ENCODE measurements at places on chromosomes 6 and 20. TPM values are rescaled to one million over a fixed set of nuclear protein-coding genes. Genes with fewer than 3 reads are reported as not detected.
A peak's percentile ranks its signal among the peaks of the same experiment; 100 is the strongest.

DNA sequence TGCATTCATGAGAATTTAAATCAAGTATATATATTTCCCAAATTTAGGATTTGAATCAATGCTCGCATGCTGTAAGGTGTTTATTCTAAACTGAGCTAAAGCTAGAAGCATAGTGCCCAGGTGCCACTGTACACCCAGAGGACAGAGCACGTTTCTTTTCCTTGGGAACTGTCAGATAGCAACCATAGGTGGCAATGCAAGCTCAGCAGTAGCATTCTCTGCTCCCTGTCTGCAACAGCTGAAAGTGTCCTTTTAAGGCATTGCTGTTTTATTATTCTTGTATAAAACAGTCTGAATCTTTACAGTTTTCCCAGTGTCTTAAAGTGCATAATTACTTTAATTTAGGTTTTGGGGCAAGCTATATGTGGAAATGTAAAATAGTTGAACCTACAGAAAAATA is 443.4 kb upstream of the MMS22L start:
- no peak for DNase-seq

Gene SLC22A2
- total RNA-seq: not detected

DNA sequence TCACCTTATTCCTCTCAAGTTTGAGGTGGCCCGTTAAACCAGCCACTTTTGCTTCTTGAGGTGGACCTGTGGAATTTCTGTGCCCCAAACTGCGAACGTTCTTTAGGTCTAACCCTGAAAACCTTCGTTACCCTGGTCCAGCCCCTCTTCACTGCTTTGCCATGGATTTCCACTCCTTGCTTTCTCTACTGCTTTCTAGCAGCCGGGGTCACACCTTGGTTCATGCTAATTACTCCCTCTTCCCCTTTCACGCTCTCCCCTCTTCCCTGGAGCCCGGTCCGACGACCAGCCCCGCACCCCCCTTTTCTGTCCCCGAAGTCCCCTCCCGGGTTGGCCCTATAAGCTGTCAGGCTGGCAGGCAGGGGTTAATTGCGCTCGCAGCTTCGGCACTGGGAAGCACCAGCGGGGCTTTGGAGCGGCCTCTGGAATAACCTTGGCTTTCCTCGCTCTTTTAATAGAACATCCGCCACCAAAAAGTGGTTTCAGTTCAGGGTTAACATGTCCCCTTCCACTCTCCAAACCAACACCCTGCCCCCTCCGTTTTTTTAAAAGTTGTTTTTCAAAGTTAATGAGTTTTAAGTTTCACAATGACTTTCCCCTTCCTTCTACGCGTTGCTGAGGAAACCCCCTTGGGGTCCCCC is 1.4 kb upstream of the HIVEP1 start:
- no peak for DNase-seq

DNA sequence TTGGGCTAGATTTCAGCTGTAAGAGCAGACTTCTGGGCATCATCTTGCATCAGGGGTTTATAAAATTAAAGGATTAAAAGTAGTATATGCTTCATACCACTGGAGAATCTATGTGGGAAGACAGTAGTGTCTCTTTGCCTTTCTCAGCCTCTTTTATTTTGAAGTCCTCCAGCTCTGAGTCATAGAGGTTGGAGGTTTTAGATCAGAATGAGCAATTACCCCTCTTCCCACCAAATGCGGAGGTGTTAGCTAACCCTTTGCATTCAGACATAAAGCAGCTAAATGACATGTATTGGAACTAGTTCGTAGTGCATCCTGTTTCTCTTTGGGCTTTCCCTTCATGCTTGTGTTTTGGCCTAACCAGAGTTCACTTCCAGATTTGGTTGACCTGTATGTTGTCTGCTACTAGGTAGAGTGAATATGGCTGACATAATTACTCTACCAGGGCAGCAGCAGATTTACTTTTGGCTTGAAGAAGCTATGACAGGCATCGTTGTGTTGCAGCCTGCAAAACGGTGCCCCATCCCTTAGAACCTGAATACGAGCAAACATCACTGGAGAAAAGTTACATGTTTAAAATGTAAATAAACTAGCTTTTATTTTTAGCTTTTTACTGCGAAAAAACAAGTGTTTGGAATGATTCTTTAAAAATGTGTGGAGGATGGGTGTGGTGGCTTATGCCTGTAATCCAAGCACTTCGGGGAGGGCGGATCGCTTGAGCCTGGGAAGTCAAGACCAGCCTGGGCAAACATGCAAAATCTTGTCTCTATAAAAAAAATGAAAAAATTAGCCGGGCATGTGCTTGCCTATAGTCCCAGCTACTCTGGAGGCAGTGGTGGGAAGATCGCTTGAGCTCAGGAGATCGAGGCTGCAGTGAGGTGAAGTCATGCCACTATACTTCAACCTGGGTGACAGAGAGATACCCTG is 82.2 kb downstream of the MYO6 start:
- DNase-seq: peak; percentile 48

Gene PBOV1
- total RNA-seq: not detected

GRCh38 chr20:40658509-40658908 is 30.5 kb downstream of the MAFB start:
- DNase-seq: no peak

DNA sequence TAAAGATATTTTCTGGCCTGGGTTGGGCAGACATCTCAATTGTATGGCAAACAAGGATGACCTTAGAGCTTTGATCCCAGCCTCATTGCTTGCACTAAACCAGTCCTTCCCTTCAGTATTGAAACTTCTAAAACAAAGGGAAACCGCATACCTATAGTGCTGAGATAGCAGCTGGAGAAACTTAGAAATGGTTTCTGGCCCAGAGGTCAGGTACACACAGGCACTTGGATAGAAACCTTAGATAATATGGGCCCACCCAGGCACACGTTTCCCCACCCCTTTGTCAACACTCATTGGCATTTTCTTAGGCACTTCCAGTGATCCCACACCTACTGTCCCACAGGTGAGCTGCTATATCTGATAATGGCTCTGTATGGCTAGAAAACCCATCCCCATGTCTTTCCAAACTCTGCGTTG is 22.1 kb downstream of the NRSN1 start:
- DNase-seq: no peak

- DNase-seq: no peak
Observed at GRCh38 chr6:24798740-24799540, at the start of gene ARMH2. Gene ARMH2, minus strand, starts transcription at chr6:24798917. Its CDS starts 60 bp downstream, at chr6:24798857.

Gene TRPC4AP
- 72.8 TPM for total RNA-seq

Gene CTNNBL1
- 102 TPM for total RNA-seq

- DNase-seq: no peak
Observed at GRCh38 chr6:39665861-39666260, 59.3 kb downstream of the KIF6 start.

DNA sequence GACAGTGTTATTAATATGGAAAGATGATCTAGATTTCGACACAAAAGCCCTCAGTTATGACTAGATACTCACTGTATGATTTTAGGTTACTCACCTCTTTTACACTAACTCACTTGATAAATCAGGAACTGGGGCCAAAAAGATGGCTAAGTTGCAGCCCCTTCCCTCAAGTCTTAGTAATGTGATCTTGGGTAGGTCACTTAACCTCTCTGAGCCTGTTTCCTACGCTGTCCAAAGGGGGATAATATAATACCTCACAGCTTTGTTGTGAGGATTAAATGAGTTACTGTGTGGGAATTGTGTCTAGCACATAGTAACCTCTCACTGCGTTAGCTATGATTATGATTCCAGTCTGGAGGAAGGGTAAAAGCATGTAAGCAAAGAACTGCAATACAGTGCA is 1.3 kb downstream of the TTI1 start:
- no peak for DNase-seq

DNA sequence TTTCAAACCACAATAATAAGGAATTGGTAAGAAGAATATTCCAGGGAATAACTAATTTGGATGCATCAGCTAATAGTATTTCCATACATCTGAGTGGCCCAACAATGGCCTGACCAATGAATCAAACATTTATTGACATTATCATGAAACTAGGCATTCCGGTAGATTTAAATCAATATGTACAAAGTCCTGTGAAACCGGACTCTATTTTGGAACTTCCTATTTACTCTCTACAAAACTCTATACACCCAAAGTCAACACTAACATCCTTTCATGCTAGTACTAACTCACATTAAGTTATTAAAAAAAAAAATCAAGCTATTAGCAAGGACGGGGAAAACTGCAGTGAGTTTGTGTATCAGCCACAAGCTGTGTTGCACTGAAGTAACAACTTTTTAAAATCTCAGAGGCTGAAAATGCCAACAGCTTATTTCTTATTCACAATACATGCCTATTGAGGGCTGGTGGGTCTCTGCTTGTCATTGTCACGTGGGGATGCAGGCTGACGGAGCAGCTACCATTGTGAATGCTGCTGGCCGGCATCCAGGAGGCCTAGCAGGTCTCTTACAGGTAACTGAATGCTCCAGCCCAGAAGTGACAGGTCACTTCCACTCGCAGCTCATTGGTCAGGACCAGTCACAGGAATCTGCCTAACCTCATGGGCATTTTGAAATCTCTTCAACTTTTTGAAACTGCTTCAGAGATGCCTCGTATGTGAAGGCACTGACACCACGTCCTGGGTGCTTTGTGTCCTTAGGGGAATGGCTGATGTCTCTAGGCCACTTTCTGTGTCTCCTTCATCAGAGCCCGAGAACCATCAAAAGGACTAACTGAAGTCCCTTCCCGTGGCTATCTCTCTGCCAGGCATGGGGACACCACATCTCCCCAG is 76.3 kb downstream of the SLC22A23 start:
- no peak for DNase-seq

- DNase-seq: no peak
Observed at GRCh38 chr6:125983246-125983945, 2.9 kb upstream of the TRMT11 start.

Gene HAO1
- not detected for total RNA-seq

- DNase-seq: no peak
Observed at GRCh38 chr20:50093240-50093639, 19.7 kb downstream of the UBE2V1 start.

Gene TRIM40
- not detected for total RNA-seq

Gene SIGLEC1
- not detected for total RNA-seq

GRCh38 chr6:20217891-20218290 is 5.6 kb upstream of the MBOAT1 start:
- no peak for DNase-seq

GRCh38 chr6:55963301-55963700 is 87.9 kb upstream of the BMP5 start:
- DNase-seq: no peak

Gene SERAC1
- 8.6 TPM for total RNA-seq

DNA sequence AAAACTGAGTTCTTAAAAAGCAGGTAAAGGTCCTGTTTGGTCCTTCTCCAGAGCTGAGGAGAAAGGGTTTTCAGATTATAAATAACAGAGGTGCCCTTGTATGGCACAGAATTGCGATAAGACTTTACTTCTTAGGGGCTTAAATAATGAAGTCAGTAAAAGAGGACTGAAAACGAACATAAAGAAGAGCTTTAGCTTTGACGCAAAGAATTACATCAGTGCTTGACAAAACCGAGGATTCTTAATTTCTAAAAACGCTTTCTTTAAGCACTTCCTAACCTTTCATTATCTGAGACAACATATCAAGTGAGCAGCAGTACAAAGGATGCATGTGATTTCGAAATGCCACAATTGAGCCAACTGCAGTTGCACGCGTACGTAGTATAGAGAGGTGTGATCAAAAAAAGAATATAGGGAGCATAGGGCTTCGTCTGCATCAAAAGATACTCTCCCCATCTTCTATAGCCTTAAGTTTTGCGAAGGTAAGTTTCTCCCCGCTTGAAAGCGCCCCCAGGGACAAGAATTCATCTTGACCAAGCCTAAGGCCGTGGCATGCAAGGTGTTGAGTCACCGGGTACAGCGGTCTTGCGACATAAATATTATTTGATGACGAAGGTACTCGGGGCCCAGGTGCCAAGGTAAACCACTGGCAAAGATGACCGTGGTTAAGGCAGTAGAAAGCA is 778 bp upstream of the LOC128125822 start:
- DNase-seq: peak; percentile 46

- DNase-seq: no peak
Observed at GRCh38 chr6:50785921-50786320, 32.8 kb upstream of the TFAP2B start.

- DNase-seq: no peak
Observed at GRCh38 chr6:164396071-164397047, 913.0 kb downstream of the C6orf118 start.

DNA sequence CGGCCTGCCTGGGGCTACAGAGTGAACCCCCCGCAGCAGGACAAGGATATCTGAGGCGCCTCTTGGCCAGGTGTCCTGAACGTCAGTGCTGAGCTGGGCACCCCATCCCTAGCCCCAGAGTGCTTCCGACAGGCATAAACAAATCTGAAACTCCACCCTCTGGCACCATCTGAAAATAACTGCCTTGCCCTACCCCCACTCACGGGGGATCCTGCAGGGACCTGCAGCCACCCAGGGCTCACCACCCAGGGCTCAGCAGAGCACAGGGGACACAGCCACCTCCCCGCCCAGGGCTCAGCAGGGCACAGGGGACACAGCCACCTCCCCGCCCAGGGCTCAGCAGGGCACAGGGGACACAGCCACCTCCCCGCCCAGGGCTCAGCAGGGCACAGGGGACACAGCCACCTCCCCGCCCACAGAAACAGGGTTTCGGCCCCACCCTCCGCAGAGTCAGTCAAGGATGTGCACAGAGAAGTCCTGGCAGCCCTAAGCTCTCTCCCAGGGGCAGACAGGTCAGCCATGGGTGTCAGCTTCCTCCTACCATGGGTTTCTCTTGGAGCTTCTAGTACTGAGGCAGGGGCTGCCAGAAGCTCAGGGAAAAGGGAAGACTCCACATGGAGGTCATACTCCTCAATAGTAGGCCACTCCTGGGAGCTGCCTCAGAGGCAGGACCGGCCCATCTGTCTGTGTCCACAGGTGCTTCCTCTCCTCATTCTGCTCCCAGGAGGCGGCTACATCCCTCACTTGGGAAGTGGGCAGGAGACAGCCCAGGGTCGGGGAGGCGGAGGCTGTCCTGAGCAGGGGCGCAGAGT is 4.6 kb downstream of the UCKL1 start:
- no peak for DNase-seq

DNA sequence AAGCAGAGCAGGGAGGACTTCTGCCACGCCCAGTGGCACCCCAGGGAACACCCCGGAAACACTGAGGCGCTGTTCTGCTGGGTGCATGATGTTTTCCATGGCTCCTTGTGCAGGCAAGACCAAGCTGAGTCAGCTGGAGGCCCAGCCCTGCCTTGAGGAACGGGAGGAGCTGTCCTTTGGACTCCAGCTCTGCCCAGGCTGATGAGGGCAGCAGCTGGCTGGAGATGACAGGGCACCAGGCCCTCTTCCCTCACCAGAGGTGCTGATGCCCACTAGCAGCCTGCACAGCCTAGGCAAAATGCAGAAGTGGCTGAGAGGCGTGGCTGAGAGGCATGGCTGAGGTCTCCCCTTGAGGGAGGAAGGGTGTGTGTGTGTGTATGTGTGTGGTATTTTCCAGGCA is 2.4 kb downstream of the C6orf132 start:
- no peak for DNase-seq

GRCh38 chr6:142356201-142356883 is 54.5 kb downstream of the ADGRG6 start:
- no peak for DNase-seq

Data from activated T-cell treated with anti-CD3 and anti-CD28 coated beads, Interleukin-2, amount 50 U/mL, for 72 hours (primary cell).